ENCODE measurements at places on chromosomes 3 and 15.
A peak's percentile ranks its signal among the peaks of the same experiment; 100 is the strongest.

- DNase-seq: no peak
These were observed 51.3 kb downstream of the NUP210 start for GRCh38 chr3:13368834-13369233.

DNA sequence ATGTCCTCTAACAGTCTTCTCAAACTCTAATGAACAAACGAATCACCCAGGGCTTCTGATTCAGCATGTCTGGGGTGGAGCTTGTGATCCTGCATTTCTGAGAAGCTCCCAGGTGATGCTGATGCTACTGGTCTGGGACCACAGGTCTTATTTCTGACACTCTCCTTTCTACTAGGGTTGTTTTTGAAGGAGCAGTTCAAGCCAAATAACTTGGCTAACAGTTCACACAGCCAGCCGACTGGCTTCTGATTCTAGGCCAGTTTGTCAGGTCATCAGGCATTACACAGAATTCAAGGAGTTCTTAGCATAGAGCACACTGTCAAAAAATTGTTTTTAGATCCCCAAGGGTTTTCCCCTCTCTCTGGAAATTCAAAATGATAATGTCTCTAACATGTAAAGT lies 100.7 kb downstream of the TIGIT start:
- no peak for DNase-seq

GRCh38 chr3:22507709-22508108 lies 695.4 kb upstream of the UBE2E2 start:
- no peak for DNase-seq

- DNase-seq: no peak
These were observed 38.8 kb downstream of the AKAP13 start for GRCh38 chr15:85419161-85419560.

GRCh38 chr3:87025661-87026645 lies 35.0 kb upstream of the VGLL3 start:
- peak; percentile 10 for DNase-seq
